ENCODE measurements at places on chromosomes 6 and 20.

DNA sequence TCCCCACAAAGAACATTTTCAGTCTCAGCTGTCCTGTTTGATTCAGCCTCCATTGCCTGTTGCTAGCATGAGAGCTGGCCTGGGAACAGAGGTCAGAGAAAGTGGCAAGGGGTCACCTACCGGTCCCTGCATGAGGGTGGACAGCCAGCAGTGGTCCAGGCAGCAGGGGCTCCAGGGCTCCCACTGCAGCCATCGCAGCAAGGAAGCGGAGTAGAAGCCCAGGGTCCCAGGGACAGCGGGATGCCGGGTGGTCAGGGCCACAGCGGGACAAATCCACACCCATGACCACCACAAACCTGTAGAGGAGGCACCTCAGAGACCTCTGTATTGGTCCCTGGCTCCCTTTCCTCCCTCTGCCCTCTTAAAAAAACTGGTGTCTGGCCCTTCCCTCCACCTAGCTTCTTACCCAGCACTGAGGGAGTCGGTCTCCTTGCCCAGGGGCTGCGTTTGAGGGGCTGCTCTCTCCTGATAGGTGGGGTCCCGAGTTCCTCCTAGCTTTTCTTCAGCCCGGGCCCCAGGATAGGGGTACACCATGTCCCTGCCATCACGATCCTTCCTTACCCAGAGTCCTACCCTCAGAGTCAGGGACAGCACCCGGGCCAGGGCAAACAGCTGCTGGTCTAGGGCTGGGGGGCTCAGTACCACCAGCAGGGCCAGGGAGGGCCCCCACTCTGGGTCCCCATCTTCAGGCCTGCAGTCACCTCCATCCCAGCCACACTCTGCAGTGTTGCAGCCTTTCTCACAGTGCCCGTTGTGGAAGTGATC, 8.4 kb upstream of the GPSM3 start:
- DNase-seq: no peak

DNA sequence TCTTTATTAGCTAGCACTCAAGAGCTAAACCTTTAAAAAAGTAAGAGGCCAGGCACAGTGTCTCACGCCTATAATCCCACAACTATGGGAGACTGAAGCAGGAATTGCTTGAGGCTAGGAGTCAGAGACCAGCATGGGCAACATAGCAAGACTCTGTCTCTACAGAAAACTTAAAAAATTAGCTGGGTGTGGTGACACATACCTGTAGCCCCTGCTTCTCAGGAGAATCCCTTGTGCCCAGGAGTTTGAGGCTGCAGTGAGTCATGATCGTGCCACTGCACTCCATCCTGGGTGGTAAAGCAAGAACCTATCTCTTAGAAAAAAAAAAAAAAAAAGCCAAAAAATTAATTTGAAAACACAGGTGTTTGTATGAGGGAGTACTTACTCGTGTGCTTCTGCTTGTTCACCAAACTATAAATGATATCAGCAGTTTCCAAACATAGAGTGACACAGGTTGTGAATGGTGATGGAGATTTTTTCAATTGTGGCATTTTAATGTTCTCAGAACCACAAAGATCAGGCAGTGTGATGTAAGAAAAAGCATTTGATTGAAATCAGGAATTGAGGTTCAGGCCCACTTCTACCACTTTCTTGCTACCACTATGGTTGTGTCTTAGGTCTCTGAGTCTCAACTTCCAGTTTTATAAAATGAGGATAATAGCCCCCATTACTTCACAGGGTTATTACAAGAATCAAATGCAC, 104.9 kb downstream of the FOXO3 start:
- no peak for DNase-seq

DNA sequence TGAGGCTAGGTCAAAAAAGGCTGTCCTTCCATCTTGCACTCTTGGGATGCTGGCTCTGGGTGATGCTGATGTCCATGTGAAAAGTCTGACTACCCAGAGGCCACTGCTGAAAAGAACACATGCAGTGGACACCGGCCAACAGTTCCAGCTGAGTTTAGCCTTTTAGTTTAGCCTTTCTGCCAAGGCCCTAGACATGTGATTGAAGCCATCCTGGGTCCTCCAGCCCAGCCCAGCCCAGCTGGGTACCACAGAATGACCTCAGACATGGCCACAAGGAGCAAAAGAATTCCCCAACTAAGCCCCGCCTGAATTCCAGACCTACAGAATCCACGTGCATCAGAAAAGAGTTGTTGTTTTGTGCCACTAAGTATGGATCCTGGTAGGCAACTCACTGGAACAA, 17.4 kb downstream of the PIGT start:
- DNase-seq: no peak

DNA sequence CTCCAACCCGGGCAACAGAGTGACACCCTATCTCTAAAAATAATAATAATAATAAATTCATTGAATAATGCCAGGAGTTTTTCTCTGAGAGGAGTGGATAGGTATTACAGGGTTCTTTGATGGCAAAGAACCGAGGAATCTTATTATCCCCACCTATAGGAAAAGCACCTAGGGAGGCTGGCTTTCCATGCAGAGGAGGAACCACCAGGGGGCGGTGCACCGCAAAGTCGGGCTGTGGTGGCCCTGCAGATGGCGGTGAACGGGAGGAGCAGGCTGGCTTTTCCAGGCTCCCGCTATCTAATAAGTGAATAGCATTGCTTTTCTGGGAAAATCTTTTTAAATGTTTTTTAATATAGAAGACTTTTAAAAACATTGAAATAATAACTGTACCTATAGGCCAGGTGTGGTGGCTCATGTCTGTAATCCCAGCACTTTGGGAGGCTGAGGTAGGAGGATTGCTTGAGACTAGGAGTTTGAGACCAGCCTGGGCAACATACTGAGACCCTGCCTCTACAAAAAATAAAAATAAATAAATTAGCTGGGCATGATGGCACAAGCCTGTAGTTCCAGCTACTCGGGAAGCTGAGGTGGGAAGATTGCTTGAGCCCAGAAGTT, 864.2 kb downstream of the KIF16B start:
- no peak for DNase-seq

DNA sequence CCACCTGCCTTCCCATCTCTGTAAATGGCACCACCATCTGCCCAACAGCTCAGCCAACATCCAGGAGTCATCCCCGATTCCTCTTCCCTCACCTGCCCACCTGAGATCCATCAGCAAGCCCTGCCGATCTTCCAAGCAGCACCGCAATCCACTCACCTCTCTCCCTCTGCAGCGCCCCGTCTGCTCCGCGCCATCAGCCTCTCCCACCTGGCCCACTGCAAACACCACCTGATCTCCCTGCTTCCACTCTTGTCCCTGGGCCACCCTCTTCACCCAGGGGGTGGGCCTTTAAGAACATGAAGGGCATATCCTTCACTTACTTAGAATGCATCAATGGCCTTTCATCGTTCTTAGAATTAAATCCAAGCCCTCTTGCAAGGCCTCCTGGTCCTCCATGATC, 457.3 kb upstream of the SULF2 start:
- DNase-seq: no peak

DNA sequence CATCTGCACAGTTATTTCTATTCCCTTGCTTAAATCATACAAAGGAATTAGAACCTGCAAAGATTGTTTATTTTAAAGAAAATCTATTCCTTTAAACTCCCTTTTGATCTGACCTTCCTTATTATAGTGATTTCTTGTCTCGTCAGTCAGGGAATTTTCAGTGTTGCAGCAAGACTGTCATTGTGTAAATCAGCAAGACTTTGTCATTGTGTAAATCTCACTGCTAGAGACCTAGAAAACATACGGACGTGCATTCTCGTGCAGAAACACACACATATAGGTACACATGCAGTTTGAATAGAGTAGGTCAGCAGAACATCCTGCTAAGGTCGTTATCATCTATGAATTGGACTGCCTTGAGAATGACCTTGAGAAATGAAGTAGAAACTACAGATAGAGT, 6.2 kb upstream of the SGK1 start:
- no peak for DNase-seq

DNA sequence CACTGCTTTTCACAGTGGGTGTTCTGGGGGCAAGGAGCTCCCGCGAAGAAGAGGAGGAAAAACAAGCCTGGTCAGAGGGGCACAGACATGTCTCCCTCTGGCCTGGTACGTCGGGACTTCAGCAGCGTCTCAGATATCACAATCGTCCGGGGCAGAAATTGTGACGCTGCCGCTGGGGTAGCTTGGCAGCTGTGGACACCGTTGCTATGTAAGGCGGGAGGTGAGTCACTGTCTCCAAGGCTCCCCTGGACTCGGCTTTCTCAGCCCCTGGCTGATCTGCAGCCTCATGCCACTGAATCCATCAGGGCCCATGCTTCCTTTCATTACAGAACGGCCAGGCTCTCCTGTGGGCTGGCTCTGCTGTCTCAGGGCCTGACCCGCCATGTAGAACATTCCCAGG, 98.7 kb downstream of the SULF2 start:
- no peak for DNase-seq

GRCh38 chr6:30985490-30985889, 2.0 kb downstream of the MUC21 start:
- DNase-seq: no peak

DNA sequence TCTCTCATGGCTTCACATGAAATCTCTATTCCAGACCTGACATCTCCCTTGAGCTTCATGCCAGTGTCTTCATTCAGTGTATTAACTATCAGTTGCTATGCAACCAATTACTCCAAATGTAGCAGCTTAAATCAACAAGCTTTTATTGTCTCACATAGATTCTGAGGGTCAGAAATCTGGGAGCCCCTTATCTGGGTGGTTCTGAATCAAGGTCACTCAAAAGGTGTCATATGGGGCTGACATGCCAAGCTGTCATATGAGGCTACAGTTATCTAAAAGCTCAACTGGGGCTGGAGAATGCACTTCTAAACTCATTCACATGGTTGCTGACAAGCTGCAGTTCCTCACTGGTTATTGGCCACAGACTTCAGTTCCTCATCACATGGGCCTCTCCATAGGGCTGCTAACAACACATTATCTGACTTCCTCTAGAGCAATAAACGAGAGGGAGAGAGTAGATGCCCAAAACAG, 7.3 kb upstream of the CGA start:
- no peak for DNase-seq

GRCh38 chr6:20235041-20235440, 22.8 kb upstream of the MBOAT1 start:
- no peak for DNase-seq

DNA sequence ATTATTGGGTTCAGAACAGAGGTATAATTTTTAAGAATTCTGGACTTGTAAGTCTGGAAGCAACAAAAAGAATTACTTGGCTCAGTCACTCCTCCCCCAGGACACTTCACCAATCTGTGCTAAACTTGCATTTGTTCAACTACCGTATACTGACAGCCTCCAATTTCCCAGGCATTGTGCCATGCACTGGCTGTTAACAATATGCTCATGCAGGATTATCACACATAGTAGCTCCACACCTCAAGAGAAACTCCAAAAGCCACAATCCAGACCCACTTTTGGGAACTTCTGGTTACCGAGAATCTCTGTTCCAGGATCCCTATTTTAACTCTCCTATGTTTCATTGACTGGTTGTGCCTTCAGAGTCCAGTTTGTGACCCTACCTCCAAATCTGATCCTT, 7.7 kb downstream of the ADGRF1 start:
- no peak for DNase-seq

DNA sequence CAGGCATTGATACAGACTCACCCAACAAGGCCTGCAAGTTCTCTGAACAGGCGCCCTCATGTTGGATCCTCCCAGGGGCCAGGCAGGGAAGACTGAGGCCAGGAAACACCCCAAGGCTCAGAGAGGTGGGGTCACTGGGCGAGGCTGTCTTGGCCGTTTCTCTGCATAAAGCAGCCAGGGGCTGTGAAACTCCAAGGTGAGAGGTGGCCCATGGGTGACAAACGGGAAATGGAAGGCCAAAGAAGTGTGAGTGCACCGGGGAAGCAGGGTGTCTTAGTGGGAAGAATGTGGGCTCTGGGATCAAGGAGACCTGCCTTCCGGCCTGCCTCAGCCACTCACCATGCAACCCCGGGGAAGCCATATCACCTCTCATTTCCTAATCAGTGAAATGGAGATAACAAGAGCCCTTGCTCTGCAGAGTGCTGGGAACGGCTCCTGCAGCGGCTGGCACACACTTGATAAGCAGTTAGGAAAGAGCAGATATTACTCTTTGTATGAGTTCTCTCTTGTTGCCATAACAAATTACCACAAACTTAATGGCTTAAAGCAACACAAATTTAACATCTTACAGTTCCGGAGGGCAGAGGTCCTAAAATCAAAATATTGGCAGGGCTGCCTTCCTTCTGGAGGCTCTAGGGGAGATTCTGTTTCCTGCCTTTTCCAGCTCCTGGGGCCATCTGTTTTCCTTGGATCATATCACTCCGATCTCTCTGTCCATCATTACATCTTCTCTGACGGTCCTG, 168.6 kb downstream of the NFATC2 start:
- no peak for DNase-seq

GRCh38 chr6:123873974-123874373, 70.3 kb downstream of the NKAIN2 start:
- no peak for DNase-seq

DNA sequence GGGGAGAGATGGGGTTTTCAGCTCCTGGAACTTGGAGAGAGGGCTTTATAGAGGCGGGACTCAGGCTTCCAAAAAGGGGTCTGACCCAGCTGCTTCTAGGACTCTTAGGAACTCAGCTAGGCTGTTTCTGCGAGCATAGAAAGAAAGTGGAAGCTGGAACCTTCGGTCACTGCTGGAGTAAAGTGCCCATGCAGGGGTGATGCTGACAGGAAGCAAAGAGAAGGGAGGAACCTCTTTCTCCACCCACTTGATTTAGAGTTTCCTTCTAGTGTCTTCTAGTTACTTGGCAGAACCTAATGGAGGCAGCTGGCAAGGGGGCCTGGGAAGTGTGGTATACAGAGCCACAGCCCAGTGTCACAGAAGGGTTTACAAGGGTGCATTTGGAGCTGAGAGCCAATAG, 283.6 kb downstream of the QKI start:
- DNase-seq: no peak

- DNase-seq: no peak
These were observed 44.8 kb upstream of the RNGTT start for GRCh38 chr6:89008001-89008814.

- no peak for DNase-seq
These were observed 62.0 kb upstream of the PAX1 start for GRCh38 chr20:21643417-21643816.

- no peak for DNase-seq
These were observed 1424.8 kb upstream of the EYS start for GRCh38 chr6:67131827-67132226.

DNA sequence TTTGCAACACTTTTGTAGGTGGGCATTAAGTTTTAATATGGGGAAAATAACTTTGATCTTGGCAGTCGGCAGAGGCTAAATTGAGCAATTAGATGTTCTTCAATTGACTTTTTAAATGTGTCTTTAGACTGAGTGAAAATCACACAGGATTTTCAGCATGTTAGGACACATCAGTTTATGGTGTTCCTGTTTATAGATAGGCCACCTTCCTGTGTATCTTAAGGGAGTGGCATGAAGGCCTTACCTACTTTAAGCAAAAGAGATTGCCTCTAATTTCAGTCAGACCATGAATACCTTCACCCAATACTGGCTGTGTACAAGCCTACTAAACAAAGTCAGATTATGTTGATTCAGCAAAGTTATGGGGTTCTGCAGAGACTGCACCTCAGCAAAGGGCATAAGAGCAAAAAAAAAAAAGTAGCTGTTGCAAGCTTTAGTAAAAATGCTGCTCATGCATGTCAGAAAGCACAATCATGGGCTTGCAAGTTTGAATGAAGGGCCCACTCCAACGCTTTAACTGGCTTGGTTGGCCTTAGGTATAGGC, 848.4 kb downstream of the PHF3 start:
- DNase-seq: no peak
